Fibroblast of villous mesenchyme (primary cell): ENCODE measurements at places on chromosomes 7 and 10. TPM values are rescaled to one million over a fixed set of nuclear protein-coding genes. Genes with fewer than 3 reads are reported as not detected.

- no peak for DNase-seq
Measured at GRCh38 chr10:48231699-48232315, 42.7 kb downstream of the FRMPD2 start.

GRCh38 chr7:29230871-29231345, 36.3 kb downstream of the CHN2 start:
- DNase-seq: no peak

DNA sequence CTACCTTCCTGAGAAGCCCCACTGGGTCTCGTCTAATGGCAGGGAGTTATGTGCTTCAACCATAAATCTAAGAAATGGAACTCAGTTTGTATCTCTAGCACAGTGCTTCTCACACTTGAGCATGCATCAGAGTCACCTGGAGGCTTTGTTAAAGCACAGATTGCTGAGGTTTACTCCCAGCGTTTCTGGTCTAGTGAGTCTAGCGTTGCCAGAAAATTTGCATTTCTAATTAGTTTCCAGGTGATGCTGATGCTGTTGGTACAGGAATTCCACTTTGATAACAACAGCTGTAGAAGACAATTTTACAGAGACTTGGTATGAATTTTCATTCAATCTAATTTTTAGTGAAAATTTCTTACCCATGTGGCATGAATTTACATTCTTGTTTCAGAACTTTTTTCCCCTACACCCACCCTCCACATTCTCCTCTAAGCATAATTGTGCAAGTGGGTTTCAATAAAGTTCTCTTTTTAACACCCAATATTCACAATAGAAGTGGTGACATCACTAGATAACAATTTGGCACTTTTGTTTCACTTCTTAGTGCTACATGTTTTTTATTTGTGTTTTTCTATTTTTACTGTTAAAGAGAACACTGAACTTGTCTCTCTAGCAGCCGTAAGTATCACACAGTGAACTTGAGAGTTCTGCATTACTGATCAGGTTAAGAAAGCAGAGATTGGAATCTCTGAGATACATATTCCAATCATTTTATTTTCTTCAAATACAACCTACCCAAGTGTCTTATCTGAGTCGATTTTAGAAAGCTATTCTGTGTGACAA, 48.4 kb upstream of the BET1 start:
- no peak for DNase-seq

Gene WNT2
- total RNA-seq: 56.1 and 140 TPM in 2 replicates

DNA sequence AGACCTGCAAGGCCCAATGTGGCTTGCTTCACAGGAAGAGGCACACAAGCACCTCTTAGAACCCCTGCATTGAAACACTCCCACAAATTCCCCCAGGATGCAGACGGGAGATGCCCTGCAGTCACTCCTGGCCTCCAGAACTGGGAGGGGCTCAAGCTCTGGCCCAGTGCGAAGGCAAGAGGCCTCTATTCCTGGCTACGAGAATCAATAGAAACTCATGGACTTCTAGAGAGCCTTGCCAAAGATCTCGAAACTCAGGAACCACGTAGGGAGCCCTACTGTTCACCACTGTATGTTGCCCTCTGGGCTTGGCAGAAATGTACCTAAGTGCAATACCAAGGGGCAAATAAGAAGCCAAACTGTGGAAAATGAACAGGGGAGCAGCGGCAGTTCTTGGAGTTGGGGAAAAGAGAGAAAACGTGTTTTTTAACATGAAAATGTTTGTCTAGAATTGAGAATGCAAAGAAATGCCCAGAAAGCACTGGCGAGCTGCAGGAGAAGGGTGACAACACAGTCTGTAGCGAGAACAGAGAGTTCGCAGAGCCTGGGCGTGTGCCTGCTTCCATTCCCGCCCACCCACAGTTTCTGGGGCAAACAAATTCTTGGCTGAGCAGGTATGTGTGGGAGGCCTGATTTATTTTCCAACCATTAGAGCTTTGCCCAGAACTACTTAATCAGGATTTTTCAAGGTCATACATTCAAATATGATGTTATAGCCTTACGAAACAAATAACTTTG, 260.5 kb upstream of the KLF14 start:
- DNase-seq: no peak

GRCh38 chr10:24872790-24873182, 79.6 kb downstream of the PRTFDC1 start:
- DNase-seq: no peak

DNA sequence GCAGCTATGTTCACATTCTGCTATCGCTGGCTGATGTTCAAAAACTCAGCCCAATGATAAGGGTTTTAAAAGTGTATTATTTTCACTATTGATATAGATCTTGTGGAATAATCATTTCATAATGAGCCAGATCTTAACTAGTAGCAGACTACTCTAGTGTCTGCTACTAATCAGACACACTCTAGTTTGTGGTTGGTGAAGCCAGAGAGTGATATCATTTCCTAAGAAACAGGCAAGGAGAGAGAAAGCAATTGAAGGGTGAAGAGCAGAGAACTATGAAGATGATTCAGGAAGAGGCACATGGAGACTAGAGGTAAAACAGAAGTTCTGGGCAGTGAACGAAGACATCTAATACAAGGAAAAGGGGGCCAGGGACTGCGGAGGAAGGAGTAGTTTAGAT, 58.2 kb upstream of the BET1 start:
- DNase-seq: peak; percentile 43
